ENCODE measurements at places on chromosomes 6 and 20.

- DNase-seq: no peak
Observed at GRCh38 chr6:167919349-167919748, 78.1 kb upstream of the KIF25 start.

DNA sequence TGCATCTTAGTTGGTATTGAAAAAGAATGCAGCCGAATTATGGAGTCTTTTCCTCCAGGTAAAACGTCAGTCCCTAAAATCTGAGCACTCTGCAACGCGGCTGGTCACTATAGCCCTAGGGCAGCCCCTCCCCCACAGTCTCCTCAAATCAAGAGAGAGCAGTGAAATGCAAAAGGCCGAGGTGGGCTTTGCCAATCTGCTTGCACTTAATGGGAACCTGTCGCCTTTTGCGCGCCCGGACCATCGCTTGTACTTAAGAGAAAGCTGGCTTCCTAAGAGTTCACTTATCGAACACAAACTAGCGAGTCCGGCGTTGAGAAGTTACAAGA lies 447 bp downstream of the MCM3 start:
- peak; percentile 63 for DNase-seq

DNA sequence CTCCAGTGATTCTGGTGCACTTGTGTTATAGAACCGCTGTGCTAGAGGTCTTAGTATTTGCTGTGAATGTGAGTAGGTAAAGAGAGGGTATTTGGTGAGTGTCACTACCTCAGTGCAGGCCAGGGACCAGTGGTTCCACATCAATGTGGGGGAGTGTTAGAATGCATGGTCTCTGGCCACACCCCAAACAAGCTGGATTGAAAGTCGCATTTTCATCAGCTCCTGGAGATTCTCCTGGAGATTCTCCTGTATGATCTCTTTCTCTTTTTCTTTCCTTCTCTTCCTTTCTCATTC lies 26.8 kb upstream of the BCAS1 start:
- DNase-seq: no peak

- no peak for DNase-seq
Observed at GRCh38 chr6:25173951-25174474, 105.2 kb upstream of the CARMIL1 start.

GRCh38 chr6:126764671-126765070 lies 353.8 kb upstream of the RSPO3 start:
- no peak for DNase-seq

DNA sequence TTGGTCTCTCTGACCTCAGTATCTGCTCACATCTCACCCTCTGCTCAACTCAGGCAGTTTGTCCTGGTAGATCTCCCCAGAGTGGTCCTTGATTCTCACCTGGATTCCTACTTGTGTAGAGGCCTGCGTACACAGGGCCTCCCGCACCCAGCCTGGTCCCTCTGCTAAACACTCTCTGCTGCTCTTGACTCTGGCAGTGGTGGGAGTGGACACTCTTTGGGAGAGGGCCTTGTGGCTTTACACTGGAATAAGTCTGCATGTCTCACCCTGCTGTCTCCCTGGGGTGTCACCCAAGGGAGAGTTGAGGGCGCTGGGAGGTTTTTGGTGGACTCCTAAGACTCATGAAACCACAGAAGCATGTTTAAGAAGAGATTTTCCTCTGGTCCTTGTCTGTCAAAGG lies 57.3 kb upstream of the ECI2 start:
- no peak for DNase-seq

DNA sequence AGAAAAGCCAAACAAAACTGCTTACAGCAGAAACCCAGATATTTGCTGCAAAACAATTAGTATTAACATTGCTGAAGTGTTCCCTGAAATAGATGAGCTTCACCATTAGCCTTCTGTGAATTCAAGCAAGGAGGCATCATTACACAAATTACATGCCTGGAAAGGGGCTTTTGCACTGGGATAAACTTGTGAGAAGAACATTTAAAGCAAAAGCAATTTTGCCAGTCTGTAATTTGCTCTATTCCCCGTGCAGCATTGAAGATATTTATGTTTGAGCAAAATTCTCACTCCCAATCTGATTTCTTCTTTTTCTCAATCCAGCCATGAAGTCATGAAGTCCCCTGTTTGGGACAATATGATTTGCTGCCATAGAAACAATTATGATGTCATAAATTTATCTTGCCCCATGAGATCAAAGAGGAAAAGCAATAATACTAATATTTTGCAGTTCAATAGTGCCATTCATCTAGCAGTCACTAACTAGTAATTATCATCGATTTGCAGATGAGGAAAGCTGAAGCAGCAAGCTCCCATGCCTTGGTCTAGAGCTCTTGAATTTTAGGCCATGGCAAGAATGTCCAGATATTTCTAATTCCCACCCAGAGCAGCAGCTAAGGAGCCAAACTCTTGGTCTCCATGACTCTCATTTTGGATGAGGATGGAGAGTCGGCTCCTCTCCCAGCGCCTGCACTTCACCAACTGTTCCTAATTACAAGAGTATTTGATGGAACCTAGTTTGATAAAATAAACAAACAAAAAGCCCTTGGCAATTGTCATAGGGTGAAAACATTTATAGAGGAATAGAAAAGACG lies 49.5 kb upstream of the CCN6 start:
- no peak for DNase-seq

DNA sequence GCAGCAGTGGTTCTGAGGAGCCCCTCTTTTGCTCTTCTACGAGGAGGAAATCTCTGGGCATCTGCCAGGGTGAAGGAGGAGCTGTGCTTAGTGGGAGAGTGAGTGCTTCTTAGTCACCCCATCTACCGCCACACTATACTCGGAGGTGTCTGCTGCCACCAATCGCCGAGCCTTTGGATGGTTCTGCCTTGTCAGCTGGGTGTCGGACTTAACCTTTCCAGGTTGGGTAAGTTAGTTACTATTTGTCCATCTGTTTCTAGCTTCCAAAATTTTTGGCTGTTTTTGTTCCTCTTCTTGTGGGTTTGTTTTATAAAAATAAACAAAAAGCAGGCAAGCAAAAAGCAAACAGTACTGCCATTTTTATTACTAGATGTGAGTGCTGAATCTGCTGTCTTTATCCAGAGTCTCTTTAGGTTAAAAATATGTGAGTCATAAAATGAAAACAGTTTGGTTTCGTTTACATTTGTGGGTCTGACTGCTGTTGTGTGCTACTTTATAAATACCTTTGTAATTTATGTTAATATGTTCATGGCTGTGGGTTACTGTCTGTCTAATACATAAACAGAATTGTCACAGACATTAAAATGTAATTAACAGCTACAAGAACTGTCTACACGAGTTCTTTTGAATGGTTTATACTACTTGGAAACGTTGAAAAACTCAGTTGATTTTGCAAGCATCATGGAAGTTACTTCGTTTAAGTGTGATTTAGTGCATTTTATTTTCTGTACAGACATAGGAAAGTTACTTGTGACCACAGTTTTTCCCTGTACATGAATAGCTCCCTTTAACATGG lies 89.2 kb downstream of the ARID1B start:
- no peak for DNase-seq

GRCh38 chr6:41462033-41462432 lies 84.1 kb upstream of the FOXP4 start:
- DNase-seq: no peak

- DNase-seq: no peak
Observed at GRCh38 chr20:15827628-15828027, 745.6 kb downstream of the KIF16B start.

DNA sequence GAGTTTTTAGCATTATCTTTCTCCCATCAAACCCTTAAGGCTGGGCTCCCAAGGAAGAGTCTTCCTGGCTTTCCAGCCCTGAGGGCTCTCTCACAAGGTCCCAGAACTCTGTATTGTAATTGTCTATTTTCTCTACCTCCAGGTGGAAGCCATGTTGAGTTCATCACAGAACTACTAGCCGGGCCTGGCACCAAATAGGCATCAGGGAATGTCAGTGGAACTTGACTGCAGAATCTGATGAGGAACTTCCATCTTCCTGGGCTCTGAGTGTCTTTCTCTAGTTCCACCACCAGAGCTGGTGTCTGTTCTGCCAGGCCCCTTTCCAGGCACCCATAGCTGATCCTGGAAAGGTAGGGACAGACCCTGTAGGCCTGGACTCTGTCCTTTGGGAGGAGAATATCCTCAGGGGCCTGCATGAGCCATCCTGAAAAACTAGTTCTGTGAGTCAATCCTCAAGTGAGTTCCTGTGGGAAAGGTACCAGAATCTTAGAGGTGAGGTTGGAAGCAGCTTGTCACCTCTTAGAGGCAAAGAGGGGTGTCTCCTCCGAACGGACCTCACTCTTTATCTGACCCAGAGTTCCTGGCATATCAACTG lies 11.1 kb upstream of the TOP1 start:
- DNase-seq: no peak

GRCh38 chr20:61683721-61684120 lies 382.0 kb downstream of the TAF4 start:
- DNase-seq: peak; percentile 80

DNA sequence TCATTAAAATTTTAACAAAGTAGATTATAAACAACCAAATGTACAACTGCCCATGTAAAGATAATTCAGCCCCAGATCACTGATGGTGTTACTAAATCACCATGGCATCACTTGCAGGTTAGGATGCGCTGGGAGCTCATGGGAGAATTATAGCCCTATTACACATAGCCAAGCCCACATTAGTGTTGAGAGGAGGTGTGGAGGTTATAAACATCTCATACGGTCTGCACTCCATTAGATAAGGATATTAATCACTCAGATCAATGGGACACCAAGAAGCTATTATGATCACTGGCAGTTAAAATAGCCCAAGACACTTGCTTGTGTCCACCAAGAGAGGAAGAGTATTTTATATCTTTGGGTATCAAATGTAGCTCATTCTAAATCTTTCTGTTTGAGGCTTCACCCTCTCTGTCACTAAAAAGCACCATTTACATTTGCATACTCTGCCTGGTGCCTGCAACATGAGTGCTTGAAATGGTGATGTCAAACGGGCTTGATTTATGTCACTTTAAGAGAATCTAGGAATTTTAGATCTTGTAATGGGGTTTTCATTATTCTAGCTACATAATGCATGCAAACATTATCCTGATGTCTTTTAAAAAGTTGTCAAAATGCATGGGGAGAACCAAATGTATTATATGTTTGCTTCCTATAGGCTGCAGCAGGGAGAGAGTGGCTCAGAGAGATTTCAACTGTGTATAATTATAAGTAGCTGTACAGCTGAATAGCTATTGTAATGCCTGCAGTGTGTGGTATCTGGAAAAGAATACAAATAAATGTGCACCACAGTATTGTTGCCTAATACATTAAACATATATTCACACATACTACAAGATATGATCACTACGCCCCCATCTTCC lies 654.1 kb upstream of the MARCKS start:
- DNase-seq: no peak

DNA sequence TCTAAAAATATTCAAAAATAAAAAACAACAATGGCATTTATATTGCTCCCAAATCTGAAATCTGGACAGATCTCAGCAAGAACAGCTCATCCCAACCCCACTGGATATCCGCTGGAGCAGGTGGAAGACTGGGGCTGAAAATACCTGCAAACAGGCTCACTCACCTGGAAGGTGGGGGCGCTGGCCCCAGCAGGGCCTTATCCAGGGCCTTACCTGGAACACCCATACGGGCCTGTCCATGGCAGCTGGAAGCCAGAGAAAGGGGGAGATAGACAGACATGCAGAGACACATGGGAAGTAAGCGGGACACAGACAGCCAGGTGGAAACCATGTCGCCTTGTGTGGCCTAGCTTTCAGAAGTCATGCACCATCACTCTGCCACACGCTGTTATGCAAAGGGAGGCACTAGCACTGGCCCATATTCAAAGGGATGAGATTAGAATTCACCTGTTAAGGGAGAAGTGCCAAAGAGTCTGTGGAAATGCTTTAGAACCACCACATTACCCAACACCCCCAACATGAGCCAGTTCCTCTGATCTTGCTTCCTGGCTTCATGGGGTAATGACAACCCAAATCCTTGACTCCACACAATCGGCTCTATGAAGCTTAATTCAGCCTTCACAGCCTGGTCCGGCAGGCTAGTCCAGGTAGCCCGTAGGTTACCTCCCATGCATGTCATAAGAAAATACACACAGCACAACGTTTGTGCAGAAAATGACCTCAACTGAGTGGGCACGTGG lies 99.0 kb upstream of the CDYL start:
- no peak for DNase-seq

GRCh38 chr20:36465109-36466080 lies 75.9 kb upstream of the MYL9 start:
- no peak for DNase-seq

DNA sequence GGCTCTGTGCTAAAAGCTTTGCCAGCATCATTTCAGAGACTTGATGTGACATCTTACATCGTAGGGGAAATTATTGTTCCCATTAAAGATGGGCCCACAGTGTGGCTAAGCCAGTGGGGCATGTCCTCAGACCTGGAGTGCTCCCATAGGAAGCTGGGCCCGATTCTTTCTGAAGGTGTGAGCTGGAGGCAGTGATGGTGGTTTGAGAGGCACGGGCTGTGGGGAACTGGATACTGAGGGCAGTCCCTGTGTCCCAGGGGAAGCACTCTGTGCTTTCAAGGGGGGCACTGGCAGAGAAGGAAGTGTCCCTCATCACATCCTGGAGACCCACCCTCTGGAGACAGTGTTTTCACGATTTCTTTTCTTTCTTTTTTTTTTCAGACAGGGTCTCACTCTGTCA lies 8.6 kb upstream of the FAM110A start:
- no peak for DNase-seq

DNA sequence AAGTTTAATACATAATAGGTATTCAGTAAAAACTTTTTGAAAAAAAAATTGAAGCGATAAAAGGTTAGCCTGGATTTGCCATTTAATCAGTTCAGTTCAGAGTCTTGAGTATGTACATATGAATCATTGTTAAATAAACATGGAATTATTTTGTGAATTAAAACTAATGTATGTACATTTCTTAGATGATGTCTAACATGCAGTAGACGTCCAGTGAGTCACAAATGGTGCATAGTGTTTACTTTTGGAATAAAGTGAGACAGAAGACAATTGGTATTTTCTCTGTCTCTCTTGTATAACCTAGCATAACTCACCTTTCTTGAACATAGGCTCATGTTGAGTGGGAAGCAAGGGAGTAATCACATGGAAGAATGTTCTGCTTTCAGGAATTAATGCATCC lies 83.5 kb downstream of the EYS start:
- DNase-seq: no peak

DNA sequence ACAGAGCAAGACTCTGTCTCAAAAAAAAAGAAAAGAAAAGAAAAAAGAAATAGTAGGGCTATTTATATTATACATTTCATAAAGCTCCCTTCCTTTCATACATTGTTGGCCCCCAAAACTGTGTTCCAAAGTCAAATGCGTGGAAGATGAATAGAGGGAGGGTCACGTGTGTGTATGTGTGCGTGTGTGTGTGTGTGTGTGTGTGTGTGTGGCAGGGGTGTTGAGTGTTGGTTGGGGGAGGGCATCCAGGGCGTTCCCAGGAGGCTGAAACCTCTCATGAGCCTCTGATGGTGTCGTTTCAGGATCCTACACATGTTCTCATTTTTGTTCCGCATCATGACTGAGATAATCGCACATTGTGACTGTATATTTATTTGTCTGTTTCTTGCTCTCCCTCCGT lies 7.8 kb upstream of the BPIFB1 start:
- DNase-seq: no peak
